ENCODE measurements at places on chromosomes 13 and 19.

GRCh38 chr13:73767191-73767741, 366.9 kb downstream of the KLF12 start:
- no peak for DNase-seq

DNA sequence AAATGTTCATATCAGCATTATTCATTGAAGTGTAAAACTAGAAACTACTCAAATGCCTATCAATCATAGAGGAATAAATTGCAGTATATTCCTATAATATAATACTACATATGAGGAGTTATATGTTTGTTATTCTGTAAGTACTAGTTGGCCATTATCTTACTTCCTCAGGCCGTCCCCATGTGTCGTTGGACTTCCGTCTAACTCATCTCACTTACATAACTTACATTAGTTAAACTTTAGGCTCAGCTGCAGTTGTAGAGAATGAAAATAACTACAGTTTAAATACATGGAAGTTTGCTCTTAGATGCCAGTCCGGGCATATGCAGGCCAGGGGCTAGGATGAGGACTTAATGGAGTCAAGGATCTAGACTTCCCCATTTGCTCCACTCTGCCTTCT, 8.6 kb upstream of the EPSTI1 start:
- no peak for DNase-seq

- DNase-seq: peak; percentile 90
Observed at GRCh38 chr19:2168619-2169424, 5.1 kb downstream of the DOT1L start.

GRCh38 chr13:79307866-79308298, 98.2 kb downstream of the RBM26 start:
- DNase-seq: no peak

GRCh38 chr13:26230703-26231102, 8.6 kb upstream of the RNF6 start:
- DNase-seq: no peak

- no peak for DNase-seq
Observed at GRCh38 chr19:42116308-42117075, 15.8 kb downstream of the POU2F2 start.

DNA sequence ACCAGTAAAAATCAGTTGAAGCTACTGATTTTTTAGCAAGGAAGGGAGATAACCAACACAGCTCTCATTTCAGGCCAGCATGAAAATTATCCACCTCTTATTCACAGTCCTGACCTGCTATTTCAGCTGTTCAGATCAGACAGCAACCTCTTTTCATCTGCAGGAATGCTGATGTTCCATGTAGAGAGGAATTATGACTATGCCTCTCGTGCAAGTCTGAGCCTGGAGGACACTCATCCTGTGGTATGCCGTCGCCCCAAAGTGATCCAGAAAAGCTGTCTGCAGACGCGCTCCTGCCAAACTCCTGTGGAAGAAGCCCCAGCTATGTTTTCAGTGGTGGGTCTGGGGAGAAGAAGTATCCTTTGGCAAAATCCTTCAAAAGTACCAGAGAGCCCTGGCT, 563.5 kb upstream of the SLITRK1 start:
- no peak for DNase-seq

DNA sequence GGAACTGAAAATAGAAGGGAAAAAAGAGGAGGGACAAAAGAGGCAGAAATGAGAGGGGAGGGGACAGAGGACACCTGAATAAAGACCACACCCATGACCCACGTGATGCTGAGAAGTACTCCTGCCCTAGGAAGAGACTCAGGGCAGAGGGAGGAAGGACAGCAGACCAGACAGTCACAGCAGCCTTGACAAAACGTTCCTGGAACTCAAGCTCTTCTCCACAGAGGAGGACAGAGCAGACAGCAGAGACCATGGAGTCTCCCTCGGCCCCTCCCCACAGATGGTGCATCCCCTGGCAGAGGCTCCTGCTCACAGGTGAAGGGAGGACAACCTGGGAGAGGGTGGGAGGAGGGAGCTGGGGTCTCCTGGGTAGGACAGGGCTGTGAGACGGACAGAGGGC, at the start of gene CEACAM5:
TSS of gene CEACAM5 (plus strand) at position 146 of the 400 bp plus-strand sequence. CDS start at position 252, 106 bp downstream.
- DNase-seq: no peak

- peak; percentile 11 for DNase-seq
Observed at GRCh38 chr19:34224996-34225658, 29.2 kb upstream of the GARRE1 start.

GRCh38 chr13:38419312-38419873, 69.7 kb downstream of the UFM1 start:
- DNase-seq: no peak

DNA sequence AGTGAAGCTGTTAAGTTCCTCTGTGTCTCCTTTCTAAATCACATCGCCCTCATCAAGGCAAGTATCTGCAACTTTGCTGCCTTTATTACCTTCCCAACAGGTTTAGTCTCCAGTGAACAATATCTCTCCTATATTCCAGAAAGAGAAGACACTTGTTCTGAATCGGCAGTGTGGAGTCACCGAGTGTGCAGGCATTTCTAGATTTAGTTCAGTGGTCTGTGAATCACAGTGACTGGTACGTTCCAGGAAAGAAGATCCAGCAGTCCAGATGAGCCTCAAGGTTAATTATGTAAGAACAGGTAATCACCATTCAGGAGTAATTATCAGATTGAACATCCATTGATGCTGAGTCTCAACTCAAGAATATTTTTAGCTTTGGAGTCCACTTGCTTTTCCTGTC, 497.0 kb downstream of the FOXO1 start:
- no peak for DNase-seq

GRCh38 chr13:33080972-33081590, 64.9 kb downstream of the KL start:
- no peak for DNase-seq

- peak; percentile 23 for DNase-seq
Observed at GRCh38 chr13:31957772-31958171, 73.8 kb upstream of the FRY start.

DNA sequence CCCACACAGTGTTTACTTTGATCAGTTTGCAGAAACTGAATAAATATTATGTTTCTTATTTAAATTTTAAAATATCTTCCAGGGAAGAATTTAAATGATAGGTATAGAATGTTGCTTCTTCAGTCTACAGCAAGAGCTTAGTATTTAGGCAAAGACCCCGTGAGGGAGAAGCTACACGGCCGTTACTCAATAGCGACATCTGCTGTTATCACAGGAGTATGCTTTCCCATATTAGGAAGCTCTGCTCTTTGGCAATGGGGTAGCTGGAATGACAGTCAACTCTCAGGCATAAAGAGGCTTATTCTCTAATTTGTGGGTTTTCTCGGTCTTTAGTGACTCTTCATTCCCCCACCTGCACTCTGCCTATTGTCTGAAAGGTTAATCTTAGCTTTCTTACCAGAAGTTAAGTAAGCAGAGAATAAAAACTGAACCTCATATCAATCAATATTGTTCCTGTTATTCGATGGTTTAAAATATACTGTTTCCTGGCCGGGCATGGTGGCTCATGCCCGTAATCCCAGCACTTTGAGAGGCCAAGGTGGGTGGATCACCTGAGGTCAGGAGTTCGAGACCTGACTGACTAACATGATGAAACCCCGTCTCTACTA, 13.2 kb upstream of the LHFPL6 start:
- peak; percentile 83 for DNase-seq

GRCh38 chr13:66033924-66034323, 1196.2 kb downstream of the PCDH9 start:
- DNase-seq: no peak

- DNase-seq: no peak
Observed at GRCh38 chr13:101690871-101691270, 238.4 kb downstream of the ITGBL1 start.

- DNase-seq: no peak
Observed at GRCh38 chr13:34864671-34865070, 77.4 kb upstream of the NBEA start.

- peak; percentile 50 for DNase-seq
Observed at GRCh38 chr19:15330801-15331418, 1.4 kb downstream of the BRD4 start.

DNA sequence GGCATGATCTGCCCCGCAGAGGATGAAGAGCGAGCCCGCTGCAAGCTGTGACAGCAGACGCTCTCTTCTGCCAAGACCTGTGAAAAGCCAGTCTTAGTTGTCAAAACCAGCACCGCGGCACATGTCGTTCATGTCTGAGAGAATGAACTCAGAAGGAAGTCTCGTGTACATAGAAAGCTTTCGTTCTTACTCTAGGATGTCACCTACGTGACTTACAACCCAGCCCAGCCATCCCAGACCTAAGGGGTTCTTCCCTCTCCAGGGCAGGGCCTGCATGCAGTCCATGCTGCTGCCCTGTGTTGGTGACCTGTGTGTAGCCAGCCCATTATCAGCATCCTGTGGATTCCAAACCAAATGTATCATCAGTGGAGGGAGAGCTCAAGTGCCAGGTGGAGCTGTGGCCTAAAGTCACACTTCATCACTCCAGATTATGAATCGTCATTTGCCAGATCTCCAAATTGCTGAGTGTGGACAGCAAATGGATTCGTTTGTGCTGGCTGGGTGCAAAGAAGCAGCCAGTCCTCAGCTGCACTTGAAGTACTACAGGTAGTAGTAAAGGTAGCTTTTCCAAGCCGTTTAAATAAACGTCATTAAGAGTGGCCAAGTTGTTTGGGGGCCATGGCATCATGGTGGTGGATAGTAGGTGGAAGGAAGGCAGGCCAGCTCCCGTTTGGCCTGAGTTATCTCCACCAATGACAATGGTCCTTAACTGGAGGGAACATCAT, 73.9 kb upstream of the GPR183 start:
- no peak for DNase-seq
